KG1 (cell line): ENCODE measurements at places on chromosomes 4 and X.

GRCh38 chrX:30414144-30414543 is 105.0 kb upstream of the NR0B1 start:
- DNase-seq = no peak

DNA sequence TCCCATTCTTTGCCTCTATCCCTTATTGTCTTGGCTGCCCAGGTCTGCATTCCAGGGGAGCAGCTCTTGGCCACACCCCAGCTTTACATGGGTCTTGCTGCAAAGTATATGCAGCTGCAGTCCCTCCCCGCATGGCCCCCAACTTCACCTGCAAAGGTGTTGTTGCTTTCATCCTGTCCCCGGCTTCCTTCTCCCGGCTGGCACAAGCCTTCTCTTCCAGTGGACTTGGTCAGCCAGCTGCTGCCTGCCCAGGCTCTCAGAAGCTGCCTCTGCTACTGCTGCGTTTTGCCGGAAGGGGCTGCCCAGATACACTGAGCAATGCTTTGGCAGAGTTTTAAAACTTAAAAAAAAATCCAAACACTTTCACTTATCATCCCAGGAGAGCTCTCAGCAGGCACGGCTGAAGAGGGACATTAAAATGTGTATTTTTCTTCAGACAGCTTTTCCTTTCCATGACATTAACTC is 121.2 kb upstream of the PDLIM3 start:
- no peak for DNase-seq

DNA sequence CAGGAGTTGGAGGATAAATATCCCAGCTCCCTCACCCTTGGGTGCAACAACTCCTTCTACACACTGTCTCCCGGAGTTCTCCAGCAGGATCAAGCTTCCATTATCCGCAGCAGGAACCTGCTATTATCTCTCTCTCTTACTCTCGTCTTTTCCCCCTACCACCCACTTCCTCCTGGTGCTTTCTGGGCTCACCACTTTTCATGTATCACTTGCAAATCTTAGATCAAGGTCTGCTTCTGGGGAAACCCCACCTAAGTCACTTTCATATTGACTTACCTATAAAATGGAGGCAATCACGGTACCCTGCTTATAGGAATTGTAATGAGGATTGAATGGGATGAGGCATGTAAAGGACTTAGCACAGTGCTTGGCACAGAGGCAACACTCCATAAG is 589.5 kb downstream of the BCOR start:
- DNase-seq = no peak

DNA sequence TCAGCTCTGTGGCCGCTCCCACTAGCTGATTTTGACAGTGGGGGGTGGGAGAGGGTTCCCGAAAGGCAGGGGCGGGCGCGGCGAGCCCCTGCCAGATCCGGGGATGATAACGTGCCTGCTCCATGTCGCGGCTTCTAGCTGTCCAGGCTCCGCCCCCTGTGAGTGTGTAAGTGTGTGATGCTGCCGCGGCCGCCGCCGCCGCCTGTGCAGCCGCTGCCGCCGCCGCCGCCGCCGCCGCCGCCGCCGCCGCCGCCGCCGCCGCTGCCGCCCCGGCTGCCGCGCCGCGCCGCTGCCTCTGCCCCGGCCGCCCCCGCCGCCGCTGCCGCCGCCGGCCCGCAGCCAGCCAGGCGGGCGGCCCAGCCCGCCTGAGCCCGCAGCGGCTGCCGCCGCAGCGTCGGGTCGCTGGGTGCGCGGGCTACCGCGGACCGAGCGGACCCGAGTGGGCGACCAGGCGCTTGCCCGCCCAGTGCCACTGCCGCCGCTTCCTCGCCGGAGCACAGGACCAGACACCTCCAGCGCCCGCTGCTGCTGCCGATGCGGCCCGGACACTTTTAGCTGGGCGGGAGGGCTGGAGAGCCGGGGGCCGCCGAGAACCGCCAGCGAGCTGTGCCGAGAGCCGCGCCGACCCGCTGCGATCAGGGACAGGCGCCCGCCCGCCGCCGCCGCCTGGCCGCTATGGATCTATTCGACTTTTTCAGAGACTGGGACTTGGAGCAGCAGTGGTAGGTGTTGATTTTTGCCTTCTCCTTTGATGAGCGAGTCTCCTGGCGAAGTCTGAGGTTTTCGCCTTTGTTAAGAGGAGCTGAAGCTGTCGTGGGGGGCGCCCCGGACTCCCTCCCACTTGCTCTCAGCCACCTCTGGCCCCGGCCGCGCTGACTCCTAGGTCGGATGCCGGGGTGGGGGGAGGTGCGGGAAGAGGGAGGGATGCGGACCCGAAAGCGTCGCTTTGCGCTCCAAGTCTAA is at the start of gene AFF2:
TSS of gene AFF2 (plus strand) at position 195 of the 963 bp plus-strand sequence. CDS start at position 676, 481 bp downstream.
- DNase-seq = no peak

DNA sequence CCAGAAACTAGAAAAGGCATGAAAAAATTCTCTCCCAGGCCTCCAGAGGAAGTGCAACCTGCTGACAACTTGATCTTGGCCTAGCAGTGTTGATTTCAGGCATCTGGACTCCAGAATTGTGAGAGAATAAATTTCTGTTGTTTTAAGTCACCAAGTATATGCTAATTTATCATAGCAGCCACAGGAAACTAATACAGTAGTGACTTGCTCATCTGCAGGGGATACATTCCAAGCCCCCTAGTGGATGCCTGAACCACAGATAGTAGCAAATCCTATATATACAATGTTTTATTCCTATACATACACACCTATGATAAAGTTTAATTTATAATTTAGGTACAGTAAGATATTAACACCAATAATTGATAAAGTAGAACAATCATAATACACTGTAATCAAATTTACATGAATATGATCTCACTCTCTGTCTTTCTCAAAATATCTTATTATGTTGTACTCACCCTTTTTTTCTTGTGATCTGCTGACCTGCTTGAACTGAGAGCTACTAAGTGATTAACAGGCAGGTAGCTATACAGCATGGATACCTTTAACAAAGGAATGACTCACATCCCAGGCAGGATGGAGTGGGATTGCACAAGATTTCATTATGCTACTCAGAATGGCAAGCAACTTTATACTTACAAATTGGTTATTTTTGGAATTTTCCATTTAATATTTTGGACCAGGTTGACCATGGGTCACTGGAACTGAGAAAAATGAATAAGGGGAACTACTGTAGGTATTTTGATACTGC is 501.1 kb downstream of the KCNIP4 start:
- no peak for DNase-seq
